ENCODE measurements at places on chromosomes 2 and 18. TPM values are rescaled to one million over a fixed set of nuclear protein-coding genes. Genes with fewer than 3 reads are reported as not detected.

GRCh38 chr2:53317861-53318260 is 449.7 kb upstream of the CHAC2 start:
- H3K36me3 ChIP-seq, result no peaks in the 10 kb centered on the region
- H3K27me3 ChIP-seq, result no peaks in the 10 kb centered on the region
- no peak overlapping the region for H3K4me3 ChIP-seq
- no peak overlapping the region for H3K27ac ChIP-seq
- H3K4me1 ChIP-seq, result no peaks in the 10 kb centered on the region

DNA sequence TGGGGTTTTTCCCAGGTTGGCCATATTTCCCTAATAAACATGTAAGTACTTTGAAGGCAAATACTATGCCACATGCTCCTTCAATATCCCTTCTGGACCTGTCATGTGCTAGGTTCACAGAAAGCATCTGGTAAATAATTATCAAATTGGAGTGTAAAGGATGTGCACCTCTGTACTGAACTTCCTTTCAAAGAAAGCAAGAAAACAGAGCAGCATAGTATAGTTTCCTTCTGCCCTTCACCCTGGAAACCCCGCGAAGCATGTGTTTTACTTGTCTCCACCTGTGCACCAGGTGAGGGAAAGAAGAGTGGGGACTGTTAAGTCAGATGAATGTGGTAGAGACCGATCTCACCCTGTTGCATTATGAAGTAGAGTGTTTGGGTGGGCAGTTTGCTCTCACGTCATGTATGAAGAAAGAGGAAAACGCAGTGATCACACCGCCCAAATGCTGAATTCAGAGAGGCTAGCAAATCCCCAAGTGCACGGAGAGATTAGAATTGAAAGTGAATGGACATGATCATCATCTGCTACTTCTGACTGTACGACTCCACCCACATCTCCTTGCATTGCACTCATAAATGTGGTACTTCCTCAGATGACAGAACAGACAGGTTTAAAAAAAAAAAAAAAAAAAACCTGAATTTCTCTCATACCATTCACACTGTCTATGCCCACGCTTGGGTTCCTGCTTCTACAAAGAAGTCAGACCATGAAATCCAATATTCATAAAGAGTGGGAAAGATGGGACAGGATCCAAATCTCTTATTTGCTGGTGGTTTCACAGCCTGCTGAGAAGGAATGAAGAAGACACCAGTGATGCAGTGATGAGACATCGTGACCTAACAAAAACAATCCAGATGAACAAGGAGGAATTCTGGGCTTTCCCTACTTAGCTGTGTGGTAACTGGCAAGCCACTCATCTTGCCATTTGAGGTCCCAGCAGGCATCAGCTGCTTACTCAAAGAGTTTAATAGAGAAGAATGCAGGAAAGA is 448.6 kb downstream of the BCL11A start:
- H3K36me3 ChIP-seq, result no peaks in the 10 kb centered on the region
- no peaks in the 10 kb centered on the region for H3K4me1 ChIP-seq
- no peak overlapping the region for H3K27ac ChIP-seq
- no peak overlapping the region for H3K4me3 ChIP-seq
- H3K27me3 ChIP-seq, result no peaks in the 10 kb centered on the region
- no peak for DNase-seq

GRCh38 chr2:221402072-221402471 is 170.0 kb downstream of the EPHA4 start:
- peak; percentile 19 for DNase-seq
- no peak overlapping the region for H3K27ac ChIP-seq
- no peaks in the 10 kb centered on the region for H3K4me1 ChIP-seq
- H3K27me3 ChIP-seq, result no peaks in the 10 kb centered on the region
- H3K4me3 ChIP-seq, result no peak overlapping the region
- no peaks in the 10 kb centered on the region for H3K36me3 ChIP-seq

- H3K4me3 ChIP-seq, result no peak overlapping the region
- no peaks in the 10 kb centered on the region for H3K27me3 ChIP-seq
- no peaks in the 10 kb centered on the region for H3K4me1 ChIP-seq
Observed at GRCh38 chr2:52794581-52794980, 973.0 kb upstream of the CHAC2 start.

Gene ITGA4
- total RNA-seq, result 6.3 TPM

DNA sequence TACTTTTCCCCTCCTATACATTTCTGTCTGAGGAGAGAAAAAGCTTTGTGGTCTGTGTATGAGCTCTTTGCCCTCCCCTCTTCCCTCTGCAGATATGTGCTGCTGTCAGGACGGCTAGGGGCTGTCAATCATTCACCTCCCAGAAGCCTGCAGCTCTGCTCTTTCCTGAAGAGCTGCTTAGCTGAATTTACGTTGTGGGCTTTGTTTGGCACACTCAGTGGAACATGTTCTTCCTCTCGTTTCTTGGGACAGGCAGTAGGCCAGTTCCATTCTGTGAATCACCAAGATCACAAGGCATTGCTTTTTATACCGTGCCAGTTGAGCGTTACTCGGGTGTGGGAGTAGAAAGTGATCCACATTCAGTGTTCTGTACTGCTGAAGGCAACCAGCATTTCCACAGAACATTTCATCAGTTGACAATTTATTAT is 136.7 kb downstream of the LAMA3 start:
- H3K36me3 ChIP-seq, result no peaks in the 10 kb centered on the region
- DNase-seq, result peak; percentile 62
- peak overlapping the region; percentile 53 for H3K27ac ChIP-seq
- H3K4me3 ChIP-seq, result no peak overlapping the region
- no peaks in the 10 kb centered on the region for H3K27me3 ChIP-seq

Gene SULT1C2
- 21.5 TPM for total RNA-seq

Gene TFPI
- total RNA-seq, result 122 TPM

DNA sequence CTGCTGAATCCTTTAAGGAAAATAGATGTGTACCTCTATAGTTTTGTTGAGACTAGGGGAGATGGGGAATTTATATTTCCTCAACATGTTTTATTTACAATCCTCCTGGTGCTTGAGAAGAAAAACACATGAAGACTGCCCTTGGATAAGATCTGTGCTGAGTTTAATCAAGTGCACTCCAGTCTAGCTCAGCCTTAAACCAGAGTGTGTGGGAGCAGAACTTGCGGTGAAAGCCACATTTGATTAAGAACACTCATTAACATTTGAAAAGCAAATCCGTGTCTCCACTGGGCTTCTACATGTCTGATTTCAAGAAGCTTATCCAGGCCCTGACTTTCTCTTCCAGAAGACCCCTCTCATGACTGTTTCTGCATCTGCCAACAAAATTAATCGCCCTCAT is 84.8 kb upstream of the ITGA6 start:
- H3K36me3 ChIP-seq, result no peaks in the 10 kb centered on the region
- peaks cover 15% of the 10 kb centered on the region for H3K4me1 ChIP-seq
- DNase-seq, result no peak
- no peak overlapping the region for H3K27ac ChIP-seq
- H3K4me3 ChIP-seq, result no peak overlapping the region
- H3K27me3 ChIP-seq, result no peaks in the 10 kb centered on the region

Gene MOGAT1
- not detected for total RNA-seq

DNA sequence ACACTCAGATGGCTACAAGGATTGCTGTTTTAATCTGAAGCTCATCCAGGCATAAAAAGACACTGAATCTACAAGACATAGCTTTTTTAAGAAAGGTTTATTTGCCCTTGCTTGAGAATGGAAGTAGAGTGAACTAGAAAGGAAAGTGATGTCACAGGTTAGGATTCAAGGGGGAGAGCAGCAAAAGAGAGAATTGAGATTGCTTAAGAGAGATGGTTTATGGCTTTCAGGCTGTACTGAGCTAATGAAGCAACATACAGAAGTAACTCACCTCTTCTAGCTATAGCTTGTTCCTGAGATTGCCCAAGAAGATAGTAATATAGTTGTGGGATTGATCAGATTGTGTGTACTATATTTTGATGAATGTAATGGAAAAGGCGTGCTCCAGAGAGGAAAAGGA is 26.1 kb upstream of the ACVR2A start:
- H3K27ac ChIP-seq, result no peak overlapping the region
- H3K4me3 ChIP-seq, result no peak overlapping the region
- peak; percentile 29 for DNase-seq

DNA sequence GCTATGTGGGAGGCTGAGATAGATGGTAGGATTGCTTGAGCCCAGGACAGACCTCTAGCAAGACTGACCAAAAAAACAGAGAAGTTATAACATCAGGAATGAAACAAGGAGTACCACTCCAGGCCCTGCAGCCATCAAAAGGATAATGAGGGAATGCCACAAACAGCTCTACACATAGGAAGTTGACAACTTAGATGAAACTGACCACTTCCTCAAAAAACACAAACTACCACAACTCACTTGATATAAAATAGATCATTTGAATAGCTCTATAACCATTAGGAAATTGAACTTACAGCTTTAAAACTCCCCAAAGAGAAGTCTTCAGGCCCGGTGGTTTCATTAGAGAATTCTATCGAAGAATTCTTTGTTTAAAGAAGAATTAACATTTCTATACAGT is 12.9 kb upstream of the ESPNL start:
- no peak overlapping the region for H3K27ac ChIP-seq
- no peak for DNase-seq
- H3K4me3 ChIP-seq, result no peak overlapping the region
- H3K4me1 ChIP-seq, result no peaks in the 10 kb centered on the region
- no peaks in the 10 kb centered on the region for H3K27me3 ChIP-seq

DNA sequence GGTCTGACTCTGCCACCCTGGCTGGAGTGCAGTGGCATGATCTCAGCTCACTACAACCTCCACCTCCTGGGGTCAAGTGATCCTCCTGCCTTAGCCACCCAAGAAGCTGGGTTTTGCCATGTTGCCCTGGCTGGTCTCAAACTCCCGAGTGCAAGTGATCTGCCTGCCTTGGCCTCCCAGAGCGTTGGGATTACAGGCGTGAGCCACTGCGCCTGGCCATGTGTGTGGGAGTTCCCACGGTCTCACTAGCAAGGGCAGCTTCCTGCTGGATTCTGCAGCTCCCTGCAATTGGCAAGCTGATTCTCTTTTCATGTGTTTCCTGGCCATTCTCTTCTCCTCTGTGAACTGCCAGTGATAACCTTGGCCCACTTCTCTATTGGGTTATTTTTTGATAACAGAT is 84.0 kb downstream of the USP40 start:
- no peak overlapping the region for H3K27ac ChIP-seq
- no peak overlapping the region for H3K4me3 ChIP-seq
- H3K4me1 ChIP-seq, result peaks cover 5% of the 10 kb centered on the region
- H3K36me3 ChIP-seq, result no peaks in the 10 kb centered on the region

GRCh38 chr2:224369028-224369632 is 32.8 kb downstream of the FAM124B start:
- no peaks in the 10 kb centered on the region for H3K27me3 ChIP-seq
- H3K4me1 ChIP-seq, result no peaks in the 10 kb centered on the region
- peak; percentile 71 for DNase-seq
- H3K4me3 ChIP-seq, result no peak overlapping the region
- no peaks in the 10 kb centered on the region for H3K36me3 ChIP-seq
- no peak overlapping the region for H3K27ac ChIP-seq

DNA sequence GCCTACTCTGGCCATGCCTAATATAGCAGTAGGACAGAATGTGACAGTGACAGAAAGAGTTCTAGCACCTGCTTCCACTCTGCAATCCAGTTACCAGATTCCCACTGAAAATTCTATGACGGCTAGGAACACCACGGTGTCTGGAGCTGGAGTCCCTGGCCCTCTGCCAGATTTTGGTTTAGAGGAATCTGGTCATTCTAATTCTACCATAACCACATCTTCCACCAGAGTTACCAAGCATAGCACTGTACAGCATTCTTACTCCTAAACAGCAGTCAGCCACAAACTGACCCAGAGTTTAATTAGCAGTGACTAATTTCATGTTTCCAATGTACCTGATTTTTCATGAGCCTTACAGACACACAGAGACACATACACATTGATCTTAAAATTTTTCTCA is 45.2 kb upstream of the TTR start:
- DNase-seq, result no peak
- H3K27me3 ChIP-seq, result no peaks in the 10 kb centered on the region
- H3K36me3 ChIP-seq, result no peaks in the 10 kb centered on the region

Gene KCNK3
- total RNA-seq, result 10.5 TPM

DNA sequence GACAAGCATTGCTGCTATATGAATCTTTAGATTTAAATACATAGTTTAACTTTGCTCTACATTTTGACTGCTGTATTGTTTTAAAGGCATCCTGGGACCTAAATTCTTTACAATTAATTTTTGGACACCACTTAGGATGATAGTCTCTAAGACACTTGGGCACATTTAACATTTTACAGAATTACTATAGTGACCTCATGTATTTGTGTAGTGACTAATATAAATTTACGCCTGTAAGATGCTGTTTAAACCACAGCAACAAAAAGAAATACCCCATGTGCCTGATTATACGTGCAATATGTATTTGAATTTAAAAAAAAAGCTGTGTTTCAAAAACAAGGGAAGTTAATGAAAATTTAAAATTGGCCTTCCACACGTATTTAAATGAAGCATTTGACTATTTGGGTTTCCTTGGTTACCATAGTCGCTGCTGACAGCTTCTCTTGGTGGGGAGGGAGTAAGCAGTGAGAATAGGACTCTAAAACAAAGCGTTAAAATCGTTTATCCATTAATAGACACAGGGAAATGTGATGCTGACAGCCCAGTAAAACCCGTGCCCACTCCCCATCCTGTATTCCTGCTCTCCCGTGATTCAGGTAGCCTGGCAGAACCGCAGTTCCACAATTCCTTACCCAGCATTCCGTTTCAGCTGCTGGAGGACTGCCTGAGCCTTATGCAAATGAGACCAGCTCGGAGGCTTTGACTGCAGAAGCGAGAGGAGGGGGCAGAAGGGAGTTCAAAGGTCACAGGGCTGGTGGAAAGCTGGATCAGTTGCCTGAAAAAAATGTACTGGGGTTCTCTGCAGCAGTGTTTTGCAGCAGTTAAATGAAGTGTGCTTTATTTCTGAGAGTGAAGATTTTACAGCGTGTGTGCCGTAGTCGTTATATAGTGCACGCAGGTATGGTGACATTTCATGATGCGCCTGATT is 104.3 kb downstream of the CSRNP3 start:
- no peak overlapping the region for H3K27ac ChIP-seq
- H3K4me1 ChIP-seq, result peaks cover 6% of the 10 kb centered on the region
- H3K36me3 ChIP-seq, result no peaks in the 10 kb centered on the region

Gene CABYR
- total RNA-seq, result 5.3 TPM

Gene PTPN2
- 36.7 TPM for total RNA-seq

Gene RAB6C
- total RNA-seq, result 0.04 TPM

Measured in hepatocyte (in vitro differentiated cells).